Cardiac ventricle fibroblast (primary cell): ENCODE measurements at places on chromosomes 1 and 21. TPM values are rescaled to one million over a fixed set of nuclear protein-coding genes. Genes with fewer than 3 reads are reported as not detected.

The NBPF6 gene
- not detected in 2 replicates for total RNA-seq

The GPR89B gene
- total RNA-seq = 6.9 and 10.5 TPM in 2 replicates

The LCE2C gene
- not detected in 2 replicates for total RNA-seq

The EPHB2 gene
- 1.9 TPM in 2 replicates for total RNA-seq

The CFHR3 gene
- 0.31 TPM in 1 of 2 replicates, not detected in the other for total RNA-seq

The NBPF9 gene
- total RNA-seq = 7.9 and 8.7 TPM in 2 replicates

The DNASE2B gene
- not detected in 2 replicates for total RNA-seq

The RHD gene
- total RNA-seq = not detected in 2 replicates

The UBL4B gene
- not detected in 2 replicates for total RNA-seq

The CD58 gene
- 11.0 and 12.4 TPM in 2 replicates for total RNA-seq

The NOTCH2 gene
- total RNA-seq = 67.0 and 68.6 TPM in 2 replicates

The FCRL2 gene
- total RNA-seq = not detected in 2 replicates

The ARHGEF16 gene
- total RNA-seq = not detected in 2 replicates

The ACOT11 gene
- total RNA-seq = 0.69 and 1.5 TPM in 2 replicates

The PALMD gene
- total RNA-seq = 4.0 and 7.5 TPM in 2 replicates

The UBE2U gene
- total RNA-seq = not detected in 2 replicates

The INAVA gene
- not detected in 2 replicates for total RNA-seq

The NCDN gene
- total RNA-seq = 35.7 and 38.6 TPM in 2 replicates

The ST7L gene
- 13.6 and 18.7 TPM in 2 replicates for total RNA-seq

The VANGL2 gene
- 0.20 and 1.6 TPM in 2 replicates for total RNA-seq

The DCDC2B gene
- not detected in 2 replicates for total RNA-seq

The MIXL1 gene
- total RNA-seq = not detected in 2 replicates

The LAPTM5 gene
- 1.2 and 1.3 TPM in 2 replicates for total RNA-seq

The TNFRSF1B gene
- 10.8 and 11.5 TPM in 2 replicates for total RNA-seq

The GLIS1 gene
- 2.7 and 3.2 TPM in 2 replicates for total RNA-seq

The ARHGAP30 gene
- total RNA-seq = not detected in 2 replicates

The COP1 gene
- 26.8 and 41.8 TPM in 2 replicates for total RNA-seq

The NCMAP gene
- total RNA-seq = not detected in 2 replicates

The CFAP107 gene
- total RNA-seq = not detected in 2 replicates

The FABP3 gene
- total RNA-seq = 2.4 TPM in 1 of 2 replicates, not detected in the other

The MMEL1 gene
- not detected in 2 replicates for total RNA-seq

The RGS16 gene
- total RNA-seq = 0.10 and 0.25 TPM in 2 replicates

The PDE9A gene
- 0.54 and 1.7 TPM in 2 replicates for total RNA-seq

The AMY2B gene
- total RNA-seq = 2.4 and 6.4 TPM in 2 replicates

The PKP1 gene
- total RNA-seq = 0.15 and 0.19 TPM in 2 replicates

The TCHH gene
- 0.06 TPM in 1 of 2 replicates, not detected in the other for total RNA-seq

The GBP5 gene
- 0.05 TPM in 1 of 2 replicates, not detected in the other for total RNA-seq

The CASQ2 gene
- not detected in 2 replicates for total RNA-seq

The PADI1 gene
- not detected in 2 replicates for total RNA-seq

The FAM151A gene
- not detected in 2 replicates for total RNA-seq
